ENCODE measurements at places on chromosomes 7 and 10.
A peak's percentile ranks its signal among the peaks of the same experiment; 100 is the strongest.

DNA sequence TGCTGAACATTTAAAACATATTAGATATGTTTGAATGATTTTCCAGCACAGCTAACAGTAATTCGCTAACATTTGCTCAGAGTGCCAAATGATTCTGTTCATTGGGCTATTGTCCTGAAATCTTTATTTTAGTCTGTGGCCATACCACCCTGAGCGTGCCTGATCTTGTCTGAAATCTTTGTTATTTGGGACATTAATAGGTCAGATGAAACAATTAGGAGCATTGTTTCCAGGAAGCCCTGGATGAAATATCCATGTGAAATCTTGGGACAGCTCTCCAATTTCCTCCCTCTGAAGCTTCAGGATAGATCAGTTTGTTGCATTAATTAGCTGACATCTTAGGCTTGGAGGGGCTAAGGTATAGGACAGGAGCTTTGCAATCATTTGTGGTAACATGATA, 512.0 kb downstream of the KIF20B start:
- DNase-seq = no peak

- DNase-seq = peak; percentile 95
These were observed 26.4 kb downstream of the PRF1 start for GRCh38 chr10:70575874-70576802.

DNA sequence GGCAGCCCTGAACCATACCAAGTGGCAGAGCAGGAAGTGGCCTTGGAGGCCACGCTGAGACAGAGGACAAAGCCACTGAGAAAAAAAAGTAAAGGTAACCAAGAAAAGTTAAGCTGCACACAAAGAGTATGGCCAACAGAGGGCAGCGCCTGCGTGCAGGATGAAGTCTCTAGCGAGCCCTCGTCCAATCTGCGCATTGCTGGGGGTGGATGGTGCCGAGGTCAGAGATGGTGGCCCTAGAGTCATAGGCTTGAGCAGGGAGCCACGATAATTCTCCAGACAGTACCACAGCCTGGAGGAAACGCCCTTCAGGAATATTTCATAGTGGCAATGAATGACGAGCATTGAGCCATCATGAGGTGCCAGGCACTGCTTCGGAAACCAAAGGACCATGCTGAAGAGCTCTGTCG, 9.7 kb downstream of the ATP6V0E2 start:
- peak; percentile 44 for DNase-seq

DNA sequence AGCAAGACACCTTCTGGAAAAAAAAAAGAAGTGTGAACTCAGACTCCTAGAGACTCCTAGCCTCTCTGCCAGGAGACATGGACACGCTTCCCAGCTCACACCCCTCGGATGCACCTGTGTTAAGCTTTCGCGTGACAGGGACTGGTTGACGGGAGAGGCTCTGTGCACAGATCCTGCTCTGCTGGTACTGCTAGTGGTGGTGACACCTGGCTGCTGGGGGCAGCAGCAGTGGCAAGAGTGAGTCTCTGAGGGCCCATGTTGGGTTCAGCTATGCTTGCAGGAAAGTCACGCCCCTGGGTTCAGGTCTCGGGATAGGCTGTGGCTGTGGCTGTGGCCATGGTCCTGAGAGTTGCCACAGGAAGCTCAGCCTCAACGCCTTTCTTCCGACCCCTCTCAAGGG, 81.1 kb downstream of the XRCC2 start:
- DNase-seq = no peak

DNA sequence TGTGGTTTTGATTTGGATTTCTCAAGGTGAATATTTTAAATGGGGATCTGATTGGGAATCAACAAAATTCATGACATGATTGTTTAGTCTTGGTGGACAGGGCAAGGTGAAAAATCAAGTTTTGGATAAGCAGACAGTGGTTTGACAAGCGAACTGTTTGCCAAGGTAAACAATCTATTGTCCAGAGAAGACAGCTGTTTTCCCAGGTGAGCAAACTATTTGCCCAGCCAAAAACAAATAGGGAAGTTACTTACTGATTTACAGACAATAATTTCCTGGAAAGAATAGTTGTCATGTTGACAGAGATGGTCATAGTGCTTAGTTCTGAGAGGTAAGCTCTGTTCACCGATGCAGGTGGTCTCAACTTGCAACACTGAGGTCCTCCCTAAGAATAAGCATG, 94.0 kb upstream of the STEAP1B start:
- DNase-seq = no peak

DNA sequence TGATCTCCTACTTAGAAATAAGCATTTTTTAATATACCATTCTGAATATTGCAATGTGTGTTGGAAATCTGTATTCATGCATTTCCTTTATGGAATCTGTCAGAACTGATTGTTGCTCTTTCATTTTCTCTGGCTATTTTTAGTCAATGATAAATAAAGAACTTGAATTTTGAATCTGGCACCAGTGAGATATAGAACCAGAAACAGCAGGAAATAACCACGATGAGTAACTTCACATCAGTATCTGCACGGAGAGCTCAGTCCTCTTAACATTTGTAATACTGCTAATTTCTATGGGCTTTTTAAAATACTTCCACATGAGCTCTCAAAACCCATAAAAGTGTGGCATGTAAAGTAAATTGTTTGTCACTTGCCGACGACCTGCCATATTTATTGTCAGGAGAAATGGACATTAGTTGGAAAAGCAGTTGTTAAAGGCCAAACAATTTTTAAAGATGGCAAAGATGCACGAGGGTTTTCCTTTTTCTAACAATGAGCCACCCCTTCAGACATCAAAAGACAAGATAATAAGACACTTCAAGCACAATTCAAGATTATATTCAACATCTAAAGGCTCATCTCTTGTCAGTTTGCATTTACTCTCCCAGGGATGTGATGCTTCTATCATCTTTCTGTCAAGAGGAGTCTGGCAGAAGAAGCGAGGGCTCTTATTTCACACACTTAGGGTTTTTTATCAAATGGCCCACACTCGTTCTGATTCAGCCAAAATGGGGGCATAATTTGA, 118.3 kb downstream of the POU6F2 start:
- no peak for DNase-seq

DNA sequence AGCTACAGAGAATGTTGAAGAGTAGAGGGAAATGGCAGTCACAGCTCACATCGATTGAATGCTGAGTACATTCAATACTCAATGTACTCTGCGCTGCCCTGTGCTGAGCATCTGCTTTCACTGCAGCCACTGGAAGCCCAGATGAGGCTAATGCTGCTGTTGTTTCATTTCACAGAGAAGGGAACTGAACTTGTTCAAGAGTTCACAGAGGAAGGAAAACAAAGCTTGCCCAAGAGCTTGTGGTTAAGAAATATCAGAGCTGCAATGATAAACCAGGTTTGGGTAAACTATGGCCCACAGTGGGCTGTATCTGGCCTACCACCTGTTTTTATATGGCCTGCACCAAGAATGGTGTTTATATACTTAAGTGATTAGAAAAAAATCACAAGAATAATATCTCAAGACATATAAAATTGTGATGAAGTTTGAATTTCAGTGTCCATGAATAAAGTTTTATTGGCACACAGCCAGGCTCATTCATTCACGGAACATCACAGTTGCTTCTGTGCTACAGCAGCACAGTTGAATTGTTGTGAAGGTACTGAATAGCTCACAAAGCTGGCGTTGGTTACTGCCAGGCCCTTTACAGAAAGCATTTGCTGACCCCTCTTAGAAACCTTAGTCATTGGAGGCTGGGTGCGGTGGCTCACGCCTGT, 64.1 kb downstream of the CFAP58 start:
- no peak for DNase-seq

DNA sequence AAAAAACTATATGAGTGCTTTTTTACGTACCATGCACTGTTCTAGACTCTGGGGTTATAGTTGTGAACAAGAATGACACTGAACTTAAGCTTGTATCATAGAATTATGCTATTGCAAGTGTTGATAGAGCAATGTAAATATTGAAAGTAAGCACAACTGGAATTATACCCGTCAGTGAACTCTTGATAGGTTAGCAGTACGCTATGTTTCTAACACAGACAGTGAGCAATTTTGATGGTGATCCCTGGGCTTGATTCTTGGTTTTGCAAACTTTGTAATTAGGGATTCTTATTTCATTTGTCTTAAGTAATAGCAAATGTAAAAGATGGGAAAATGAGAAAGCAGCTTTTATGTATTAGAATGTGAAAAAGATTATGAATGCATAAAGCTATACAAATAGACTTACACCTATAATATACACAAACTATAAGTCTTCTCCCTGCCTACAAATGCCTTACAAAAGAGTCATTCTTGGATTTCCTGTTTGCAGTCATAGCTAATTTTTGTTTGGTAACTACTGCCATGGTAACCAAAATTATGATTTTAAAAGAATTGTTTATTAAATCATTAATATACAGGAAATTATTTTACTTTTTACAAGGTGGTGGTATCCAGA, 6.7 kb downstream of the TES start:
- no peak for DNase-seq
